Activated T-helper 2 cell treated with anti-CD3 and anti-CD28 coated beads, Interferon-gamma antibody, Interleukin-2, Interleukin-4, amounts not matched to agents 10 μg/mL and 5 μg/mL and 100 μg/mL, durations not matched to agents 14 hours and 24 hours and 36 hours (primary cell): ENCODE measurements at places on chromosomes 4 and X. TPM values are rescaled to one million over a fixed set of nuclear protein-coding genes. Genes with fewer than 3 reads are reported as not detected.

GRCh38 chr4:107278791-107279483, 242.8 kb upstream of the DKK2 start:
- DNase-seq = no peak

GRCh38 chr4:153342751-153343552, 1.5 kb upstream of the MND1 start:
- no peak for DNase-seq

The PRIMPOL gene
- 16.2 and 17.6 TPM in 2 replicates for total RNA-seq

DNA sequence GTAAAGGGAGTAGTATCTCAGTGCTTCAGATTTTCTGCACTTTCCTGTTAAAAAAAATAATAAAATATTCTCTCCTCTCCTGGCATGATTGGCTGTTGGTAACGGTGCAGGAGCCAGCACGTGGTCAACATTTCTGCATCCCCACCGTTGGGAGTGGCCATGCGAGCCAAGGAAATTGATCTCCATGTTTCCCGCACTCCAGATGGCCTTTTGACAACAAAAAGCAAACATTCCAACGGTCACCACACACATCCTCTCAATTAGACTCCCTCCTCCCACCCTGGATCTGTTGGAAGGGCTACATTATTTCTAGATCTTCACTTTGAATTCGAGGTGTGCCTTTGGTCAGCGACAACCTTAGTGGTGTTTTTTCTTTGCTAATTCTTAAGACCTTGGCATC, 45.0 kb downstream of the STK32B start:
- no peak for DNase-seq

- no peak for DNase-seq
Measured at GRCh38 chr4:65670331-65671031, at the start of gene EPHA5. EPHA5 (minus strand) TSS chr4:65670489; CDS start chr4:65669742, 747 bp downstream.

The ANK2 gene
- 2.5 and 2.9 TPM in 2 replicates for total RNA-seq

The RLIM gene
- total RNA-seq = 37.6 and 38.7 TPM in 2 replicates

DNA sequence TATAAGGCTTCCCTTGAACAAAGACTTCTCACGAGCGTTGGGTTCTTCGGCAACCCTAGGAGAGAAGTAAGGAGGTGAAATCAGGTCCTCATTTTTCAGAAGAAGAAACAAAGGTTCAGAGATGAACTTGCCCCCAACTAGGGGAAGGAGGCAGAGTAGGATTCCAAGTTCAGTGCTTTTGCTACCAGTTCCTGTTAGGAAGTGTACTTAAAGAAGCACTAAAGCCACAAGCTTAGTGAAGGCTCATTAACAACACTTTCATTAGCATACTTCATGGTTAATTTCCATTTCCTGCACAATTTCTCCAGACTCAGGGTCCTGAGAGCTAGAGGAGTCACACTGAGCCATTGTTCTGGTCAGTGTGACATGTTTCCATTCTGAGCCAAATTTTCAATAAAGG, 52.1 kb downstream of the VSIG4 start:
- no peak for DNase-seq

- DNase-seq = no peak
Measured at GRCh38 chr4:102288497-102288896, 56.8 kb downstream of the SLC39A8 start.

DNA sequence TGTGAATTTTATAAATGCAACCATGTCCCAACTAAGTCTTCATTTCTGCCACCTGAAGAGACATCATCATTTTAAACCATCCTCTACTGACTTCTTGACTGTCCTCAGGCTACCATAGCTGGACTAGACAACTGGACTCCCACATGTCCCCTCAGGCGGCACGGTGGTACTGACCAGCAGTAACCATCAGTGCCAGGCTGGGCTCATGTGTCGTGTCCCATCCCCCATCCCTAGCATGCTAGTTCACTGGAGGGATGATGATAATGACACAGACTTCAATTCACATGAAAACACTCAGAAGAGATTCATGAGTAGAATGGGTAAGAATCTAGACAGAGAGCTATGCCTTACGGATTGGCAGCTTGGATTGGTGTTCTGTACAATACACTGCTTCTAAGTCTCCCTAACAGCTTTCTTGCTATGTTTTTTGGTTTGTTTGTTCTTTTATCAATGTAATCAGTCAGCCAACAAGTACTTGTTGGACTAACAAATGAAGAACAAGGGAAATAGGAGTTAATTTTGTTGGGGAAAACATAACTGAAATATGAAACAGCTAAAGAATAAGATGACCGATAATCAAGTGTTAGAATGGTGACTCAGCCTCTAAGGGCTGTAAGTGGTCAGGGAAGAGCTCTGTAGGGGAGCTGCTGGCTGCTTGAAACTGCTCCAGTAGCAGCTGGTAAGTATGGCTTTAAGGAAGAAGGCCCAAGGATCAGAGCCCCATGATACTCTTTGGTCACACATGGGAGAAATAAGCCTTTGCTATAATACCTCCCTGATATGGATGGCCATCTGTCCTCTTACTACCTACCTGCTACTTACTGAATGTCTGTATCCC, 10.3 kb downstream of the ZDHHC9 start:
- DNase-seq = no peak

DNA sequence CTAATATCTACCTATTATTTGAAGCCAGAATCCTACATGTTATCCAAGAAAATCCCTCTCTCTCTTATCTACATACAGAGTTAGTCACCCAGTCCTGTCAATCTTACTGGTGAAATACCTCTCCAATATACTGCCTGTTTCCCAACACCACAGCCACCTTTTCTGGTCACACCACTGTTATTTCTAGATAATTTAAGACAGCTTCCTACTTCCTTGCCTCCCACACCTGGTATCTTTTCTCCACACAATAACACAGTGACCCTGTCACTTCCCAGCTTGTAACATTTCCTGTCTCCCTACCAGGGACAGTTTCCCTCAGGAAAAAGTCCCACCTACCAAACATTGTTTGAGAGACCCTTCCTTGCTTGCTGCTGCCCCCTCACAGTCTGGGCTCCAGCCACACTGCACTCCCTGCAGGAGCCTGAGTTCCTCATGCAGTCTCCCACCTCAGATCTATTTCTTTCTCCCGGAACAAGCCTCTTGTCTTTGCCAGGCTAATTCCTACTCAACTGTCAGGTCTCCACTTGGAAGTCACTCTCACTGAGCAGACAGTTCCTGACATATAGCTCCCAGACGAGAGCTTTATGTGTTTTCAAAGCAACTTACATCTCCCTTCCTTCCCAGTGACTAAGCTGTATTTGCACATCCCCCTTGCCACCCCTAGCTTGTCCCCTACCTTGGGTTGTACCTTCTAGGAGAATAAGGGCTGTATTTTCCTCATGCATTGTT, 73.6 kb upstream of the QRFPR start:
- no peak for DNase-seq

GRCh38 chrX:139554376-139554775, 23.8 kb downstream of the F9 start:
- no peak for DNase-seq

DNA sequence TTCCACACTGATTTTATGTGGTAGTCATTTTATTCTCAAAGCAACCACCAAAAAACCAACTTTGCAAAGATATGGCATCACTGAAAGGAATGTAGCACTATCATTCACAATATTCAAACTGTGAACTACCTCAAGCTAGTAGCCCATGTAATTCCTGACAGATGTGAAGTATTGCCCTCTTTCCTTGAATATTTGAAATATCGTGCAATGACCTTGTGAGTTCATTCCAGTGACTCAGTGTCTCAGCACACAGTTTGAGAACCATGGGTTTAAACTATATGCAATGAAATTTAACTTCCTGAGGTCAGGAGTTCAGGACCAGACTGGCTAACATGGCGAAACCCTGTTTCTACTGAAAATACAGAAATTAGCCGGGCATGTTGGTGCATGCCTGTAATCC, 20.9 kb upstream of the IQCM start:
- DNase-seq = no peak

GRCh38 chr4:169634975-169635374, 14.6 kb downstream of the CLCN3 start:
- DNase-seq = no peak

The CNKSR2 gene
- 11.3 and 13.4 TPM in 2 replicates for total RNA-seq

DNA sequence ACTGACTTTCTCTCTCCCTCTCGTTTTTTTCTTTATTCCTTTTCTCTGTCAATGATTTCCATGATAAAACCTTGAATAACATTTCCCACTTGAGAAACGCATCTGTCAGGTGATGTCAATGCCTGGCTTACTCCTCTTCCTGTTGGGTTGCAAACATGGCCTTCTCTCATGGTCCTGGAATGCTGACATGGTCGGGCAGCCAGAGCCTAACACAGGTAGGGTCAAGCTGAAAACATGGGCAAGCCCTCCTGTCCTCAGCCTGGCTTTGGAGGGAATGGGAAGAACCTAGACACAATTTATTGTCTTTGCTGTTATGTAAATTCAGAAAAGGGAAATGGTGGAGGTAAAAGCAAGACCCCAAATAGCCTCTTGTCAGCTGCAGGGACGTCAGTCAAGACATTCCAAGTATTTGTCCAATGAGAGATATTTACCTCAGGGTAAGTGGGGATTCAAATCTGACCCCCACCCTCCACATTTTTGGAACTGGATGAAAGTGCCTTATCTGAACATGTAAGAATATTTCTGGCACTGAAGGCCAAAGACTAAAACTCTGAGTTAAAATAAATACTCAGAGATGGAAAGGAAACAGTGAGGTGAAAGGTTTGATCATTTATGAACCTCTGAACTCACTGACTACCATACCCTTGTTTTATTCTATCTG, 473.8 kb downstream of the SPRY1 start:
- DNase-seq = no peak

The FATE1 gene
- not detected in 2 replicates for total RNA-seq

GRCh38 chr4:73976217-73976616, 5.6 kb downstream of the PF4 start:
- DNase-seq = no peak

- no peak for DNase-seq
Measured at GRCh38 chr4:73383452-73383851, 20.6 kb upstream of the ALB start.

DNA sequence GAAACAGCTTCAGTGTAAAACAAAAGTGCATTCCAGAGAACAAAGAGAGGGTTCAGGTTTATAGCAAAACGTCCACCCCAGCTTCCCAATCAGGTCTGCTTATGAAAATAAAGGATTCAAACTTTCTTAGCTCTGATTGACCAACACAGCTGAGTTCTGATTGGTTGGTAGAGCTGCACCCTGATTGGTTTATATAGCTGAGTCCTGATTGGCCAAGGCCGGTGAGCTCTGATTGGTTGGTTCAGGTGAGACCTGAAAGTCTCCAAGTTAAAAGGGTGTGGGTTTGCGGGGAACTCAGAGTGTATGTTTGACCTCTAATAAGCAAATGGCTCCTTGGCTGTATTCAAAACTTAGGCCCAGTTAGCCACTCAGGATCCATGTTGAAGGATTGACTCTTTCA, 20.9 kb downstream of the CLRN2 start:
- no peak for DNase-seq

The DGKK gene
- total RNA-seq = not detected in 2 replicates

The MAGEA11 gene
- total RNA-seq = not detected in 2 replicates

- no peak for DNase-seq
Measured at GRCh38 chr4:23876418-23877089, 13.3 kb downstream of the PPARGC1A start.

The PTCHD1 gene
- total RNA-seq = not detected in 2 replicates

- no peak for DNase-seq
Measured at GRCh38 chrX:107654566-107654871, 26.2 kb downstream of the PRPS1 start.

The MID2 gene
- 5.6 and 5.8 TPM in 2 replicates for total RNA-seq

DNA sequence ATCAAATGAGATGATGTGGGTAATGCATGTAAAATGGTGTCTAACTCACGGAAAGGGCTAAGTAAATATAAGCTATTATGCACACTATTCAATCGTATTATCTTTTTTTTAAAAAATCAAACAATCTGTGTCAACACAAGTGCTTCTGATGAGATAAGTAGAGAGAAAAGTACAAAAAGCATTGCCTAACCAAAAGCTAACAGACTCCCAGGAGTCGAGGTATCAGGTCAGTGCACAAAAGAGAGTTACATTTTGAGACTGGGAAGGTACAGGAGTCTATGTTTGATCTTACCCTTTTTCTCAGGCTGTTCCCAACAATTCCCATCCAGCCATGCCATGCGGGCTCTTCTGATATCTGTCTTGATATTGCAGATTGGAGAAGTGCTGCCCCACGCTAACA, 203.3 kb upstream of the ZIC3 start:
- no peak for DNase-seq

DNA sequence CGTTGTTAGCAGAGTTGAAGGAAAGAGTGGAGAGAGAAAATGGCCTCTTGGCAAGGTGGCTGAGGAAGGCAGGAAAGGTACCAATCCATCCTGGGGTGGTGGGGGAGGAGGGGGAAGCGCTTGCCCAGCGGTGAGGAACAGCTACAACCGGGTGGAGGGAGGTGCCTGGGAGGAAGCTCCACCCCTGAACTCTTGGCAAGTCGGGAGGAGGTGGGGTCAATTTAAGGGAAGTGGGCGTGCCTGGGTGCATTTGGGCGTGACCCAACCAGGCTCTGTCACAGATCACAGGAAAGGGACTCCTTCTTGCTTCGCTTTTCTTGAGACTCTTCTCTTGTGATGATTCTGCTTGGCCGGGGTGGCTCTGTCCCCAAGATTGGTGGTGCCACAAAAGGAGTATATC, 41.7 kb downstream of the BCORL1 start:
- peak; percentile 78 for DNase-seq

GRCh38 chrX:77434962-77435361, 12.2 kb upstream of the FGF16 start:
- no peak for DNase-seq

DNA sequence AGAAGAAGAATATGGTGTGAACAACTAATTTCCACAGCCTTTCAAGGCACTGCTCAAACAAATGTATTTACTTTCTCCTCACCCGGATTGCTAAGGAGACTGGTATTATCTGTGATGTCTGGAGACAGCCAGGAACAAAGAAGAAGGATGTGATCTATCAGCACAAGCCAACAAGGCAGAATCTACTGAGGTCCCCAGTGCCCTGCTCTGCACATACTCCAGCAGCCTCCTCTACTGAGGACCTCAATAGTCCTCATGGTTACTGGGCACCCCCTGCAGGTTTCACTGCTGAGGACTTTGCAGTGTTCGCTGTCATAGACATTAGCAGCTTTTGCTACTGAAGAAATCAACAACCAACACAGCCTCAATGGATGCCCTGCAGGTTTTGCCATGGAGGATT, 930.1 kb downstream of the ADGRL3 start:
- no peak for DNase-seq

DNA sequence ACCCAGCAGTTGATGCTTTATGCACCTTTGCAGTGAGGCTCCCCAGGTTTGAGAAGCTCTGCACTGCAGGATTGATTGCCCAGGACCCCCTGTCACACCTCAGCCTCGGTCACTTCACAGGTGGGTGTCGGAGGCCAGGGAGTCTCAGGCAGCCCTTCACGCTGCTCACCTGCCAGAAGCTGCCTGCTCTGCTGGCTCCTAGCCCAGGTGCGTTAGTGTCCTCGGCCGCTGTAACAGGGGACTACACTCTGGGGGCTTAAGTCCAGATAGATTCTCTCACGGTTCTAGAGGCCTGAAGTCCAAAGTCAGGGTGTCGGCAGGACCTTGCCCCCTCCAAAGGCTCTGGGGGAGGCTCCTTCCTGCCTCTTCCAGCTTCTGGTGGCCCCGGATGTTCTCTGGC, 79.9 kb downstream of the CPZ start:
- DNase-seq = no peak

DNA sequence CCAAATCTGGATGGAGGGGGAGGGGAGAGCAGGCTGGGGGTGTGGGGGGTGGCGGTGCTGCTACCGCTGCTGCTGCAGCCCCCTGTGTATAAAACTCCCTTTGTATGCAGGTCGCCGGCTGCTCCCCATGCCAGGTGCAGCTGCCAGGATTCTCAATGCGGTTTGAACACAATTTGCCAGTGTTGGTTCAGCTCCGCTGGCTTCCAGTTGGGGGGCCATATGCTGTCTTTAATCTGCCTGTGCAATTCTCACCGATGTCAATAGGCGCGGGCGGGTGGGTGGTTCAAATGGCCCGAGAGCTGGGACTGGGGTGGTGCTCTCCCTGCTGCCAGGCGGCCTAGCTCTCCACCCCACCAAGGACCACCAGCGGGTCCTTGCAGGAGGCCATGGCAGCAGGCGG, 257.6 kb downstream of the BCOR start:
- DNase-seq = no peak
